ENCODE measurements at places on chromosomes 1 and 21.

GRCh38 chr1:44830900-44831304 is 12.2 kb downstream of the PTCH2 start:
- DNase-seq: no peak

GRCh38 chr1:11602981-11603380 is 51.2 kb downstream of the FBXO2 start:
- DNase-seq: no peak

DNA sequence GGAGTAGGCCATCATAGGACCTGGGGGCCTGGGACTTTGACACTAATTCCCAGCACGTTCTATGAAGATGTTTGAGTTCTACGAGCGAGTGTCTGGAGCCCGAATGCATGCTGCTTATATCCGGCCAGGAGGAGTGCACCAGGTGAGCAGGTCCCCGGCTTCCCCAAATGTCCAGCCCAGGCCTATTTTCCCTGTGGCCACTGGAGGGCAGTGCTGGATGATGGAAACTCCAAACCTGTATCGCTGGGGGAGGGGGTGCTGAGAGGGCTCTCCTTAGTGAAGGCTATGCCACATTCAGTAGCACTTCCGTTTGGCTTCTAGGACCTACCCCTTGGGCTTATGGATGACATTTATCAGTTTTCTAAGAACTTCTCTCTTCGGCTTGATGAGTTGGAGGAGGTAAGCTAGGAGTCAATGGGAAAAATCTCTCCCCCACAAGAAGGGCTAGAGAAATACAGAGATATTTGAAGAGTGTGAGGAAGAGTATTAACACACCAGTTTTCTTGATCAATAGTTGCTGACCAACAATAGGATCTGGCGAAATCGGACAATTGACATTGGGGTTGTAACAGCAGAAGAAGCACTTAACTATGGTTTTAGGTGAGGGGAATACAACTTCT is 5.2 kb upstream of the FCER1G start:
- DNase-seq: peak; percentile 75

- no peak for DNase-seq
These were observed 104.7 kb downstream of the RIPK4 start for GRCh38 chr21:41662161-41662560.

DNA sequence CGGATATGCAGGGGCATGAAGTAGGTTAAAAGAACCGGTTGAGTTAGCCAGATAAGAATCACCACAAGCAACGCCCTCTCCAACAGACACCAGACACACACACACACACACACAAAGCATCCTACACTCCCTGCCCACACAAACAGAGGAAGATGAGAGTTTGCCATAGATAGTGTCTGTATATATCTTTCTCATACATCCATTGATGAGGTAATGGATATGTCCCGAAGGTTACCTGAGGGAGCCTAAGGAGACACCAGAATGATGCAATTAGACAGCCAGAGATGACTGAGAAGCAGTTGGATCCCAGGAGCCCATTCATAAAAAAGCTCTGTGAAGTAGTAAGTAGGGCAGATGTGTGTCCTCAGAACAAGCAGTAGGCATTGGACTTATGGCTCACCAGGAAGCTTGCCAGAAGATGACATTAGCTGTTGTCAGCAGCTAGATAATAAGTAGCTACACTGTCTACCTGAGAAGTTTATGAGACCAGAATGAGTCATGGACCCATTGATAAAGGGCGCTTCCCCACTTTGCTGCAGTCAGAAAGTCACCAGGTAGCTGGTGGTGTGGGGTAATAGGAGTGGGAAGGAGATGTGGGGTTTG is 247.0 kb downstream of the KCNT2 start:
- no peak for DNase-seq

DNA sequence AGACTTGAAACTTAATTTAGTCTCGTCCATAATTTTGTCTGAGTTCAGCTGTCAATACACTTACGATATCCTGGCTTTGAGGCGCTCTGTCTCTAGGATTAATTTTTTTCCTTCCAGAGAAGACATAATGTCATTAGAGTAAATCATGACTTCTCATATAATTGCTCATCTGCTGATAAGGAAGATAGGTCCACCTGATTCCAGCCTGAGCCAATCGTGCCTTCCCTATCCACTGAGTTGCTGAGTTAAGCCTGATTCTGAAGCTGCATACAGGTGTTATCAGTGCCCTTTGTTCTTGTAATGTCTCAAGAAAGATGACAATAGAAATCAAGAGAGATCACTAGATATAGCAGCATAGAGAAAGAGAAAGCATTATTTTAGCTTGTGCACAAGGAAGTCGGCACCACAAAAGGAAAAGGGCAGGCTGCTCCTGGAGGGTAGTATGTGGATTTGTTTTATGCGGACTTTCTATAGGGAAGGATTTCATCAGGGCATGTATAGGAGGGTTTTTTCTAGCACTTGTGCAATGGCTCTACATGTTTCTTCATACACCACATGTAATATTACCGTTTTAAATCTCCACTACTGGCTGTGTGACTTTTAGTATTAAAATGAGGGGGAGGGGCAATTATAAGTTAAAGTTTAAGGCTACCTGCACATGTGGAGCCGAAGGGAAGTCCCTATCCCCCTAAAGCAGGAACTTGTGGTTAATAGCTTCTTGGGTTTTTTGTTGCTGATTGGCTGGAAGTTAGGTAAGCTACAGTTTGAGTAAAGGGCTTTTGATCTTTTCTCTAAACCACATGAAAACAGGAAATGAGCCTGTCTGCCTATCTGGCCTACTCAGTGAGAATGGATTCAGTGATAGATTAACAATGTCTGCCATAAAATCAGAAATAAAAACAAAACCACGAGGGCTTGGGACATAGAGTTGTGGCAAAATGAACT is 133.4 kb downstream of the PLPPR5 start:
- DNase-seq: peak; percentile 88

DNA sequence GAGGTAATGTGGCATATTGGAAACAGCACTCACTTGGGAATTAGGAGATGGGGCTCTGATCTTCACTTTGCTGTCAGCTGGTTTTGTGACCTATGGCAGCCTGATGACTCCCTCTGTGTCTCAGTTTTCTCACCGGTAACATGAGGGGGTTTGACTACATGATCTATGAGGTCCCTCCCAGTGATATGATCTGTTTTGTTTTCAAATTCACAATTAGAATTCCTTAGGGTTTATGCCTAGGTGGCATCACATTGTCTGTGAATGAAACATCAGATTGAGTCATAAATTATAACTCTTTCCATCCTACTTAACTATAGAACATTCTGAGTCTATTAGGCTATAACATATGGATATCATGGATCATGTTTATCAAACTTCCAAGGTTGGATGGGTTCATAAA is 386.6 kb downstream of the PTBP2 start:
- DNase-seq: no peak

GRCh38 chr1:6447016-6447817 is 18.8 kb downstream of the TNFRSF25 start:
- DNase-seq: no peak

DNA sequence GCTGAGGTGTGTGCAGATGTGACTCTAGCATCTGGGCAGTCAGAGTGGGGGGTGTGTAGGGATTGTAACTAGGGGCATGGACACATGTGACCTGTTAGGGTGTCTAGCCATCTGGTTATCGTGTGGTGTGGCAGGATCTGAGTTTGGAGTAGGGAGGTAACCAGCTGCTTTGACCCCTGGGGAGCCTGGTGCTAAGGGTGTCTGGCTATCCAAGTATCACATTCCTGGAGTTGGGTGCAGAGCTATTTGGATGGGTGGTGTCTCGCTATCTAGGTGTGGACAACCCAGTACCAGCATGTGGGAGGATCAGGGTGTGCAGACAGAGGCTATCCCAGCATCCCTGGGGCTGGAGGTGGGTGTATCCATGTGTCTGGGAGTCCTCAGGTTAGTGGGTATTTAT is 4.7 kb downstream of the PTPRU start:
- no peak for DNase-seq

GRCh38 chr1:176557543-176558258 is 94.7 kb downstream of the PAPPA2 start:
- no peak for DNase-seq

GRCh38 chr1:182387566-182387965 is 4.0 kb downstream of the GLUL start:
- no peak for DNase-seq

GRCh38 chr1:33818071-33818470 is 45.8 kb upstream of the HMGB4 start:
- DNase-seq: no peak

DNA sequence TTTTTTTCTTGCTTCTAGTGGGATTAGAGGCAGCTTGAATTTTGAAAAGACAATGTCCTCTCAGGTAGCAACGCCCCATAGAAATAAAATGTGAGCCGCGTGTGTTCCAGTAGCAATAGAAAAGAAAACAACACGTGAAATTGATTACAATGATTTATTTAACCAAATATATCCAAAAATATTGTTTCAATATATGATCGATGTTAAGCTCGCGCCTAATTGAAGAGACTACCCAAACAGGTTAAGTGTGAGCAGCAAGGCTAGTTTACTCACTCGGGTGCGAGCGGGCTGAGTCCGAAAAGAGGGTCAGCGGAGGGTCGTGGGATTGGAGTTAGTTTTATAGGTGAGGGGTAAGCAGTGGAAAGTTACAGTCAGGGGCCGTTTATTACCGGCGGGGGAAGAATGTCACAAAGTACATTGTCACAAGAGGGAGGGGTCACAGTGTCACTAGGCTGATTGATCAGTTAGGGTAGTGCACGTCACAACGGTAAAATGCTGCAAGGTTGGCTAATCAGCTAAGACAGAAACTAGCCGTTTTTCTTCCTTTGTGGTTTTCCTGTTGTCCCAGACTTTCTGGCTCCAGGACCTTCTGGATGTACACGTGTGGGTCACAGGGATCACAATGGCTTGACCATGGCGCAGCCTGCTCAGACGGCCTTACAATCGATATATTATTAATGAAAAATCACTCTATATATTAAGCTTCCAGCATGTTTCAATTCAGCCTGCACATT is 697 bp upstream of the ZNF670 start:
- DNase-seq: no peak

GRCh38 chr1:168734946-168735345 is 5.9 kb upstream of the DPT start:
- no peak for DNase-seq

DNA sequence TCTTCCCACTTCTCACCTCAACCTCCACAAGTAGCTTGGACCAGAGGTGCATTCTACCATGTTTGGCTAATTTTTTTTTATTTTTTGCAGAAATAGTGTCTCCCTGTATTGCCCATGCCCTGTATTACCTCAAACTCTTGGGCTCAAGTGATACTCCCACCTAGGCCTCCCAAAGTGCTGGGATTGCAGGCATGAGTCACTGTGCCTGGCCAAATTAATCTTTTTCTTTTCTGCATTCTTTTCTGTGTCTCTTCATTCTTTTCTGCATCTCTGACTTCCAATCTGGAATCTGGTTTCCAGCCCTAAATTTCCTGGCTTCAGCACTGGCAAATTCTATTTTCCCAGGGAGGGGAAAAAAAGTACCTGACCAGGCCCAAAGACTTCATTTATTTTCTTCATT is 31.2 kb upstream of the TACSTD2 start:
- no peak for DNase-seq

- DNase-seq: no peak
These were observed 24.5 kb downstream of the CXADR start for GRCh38 chr21:17537299-17537698.

DNA sequence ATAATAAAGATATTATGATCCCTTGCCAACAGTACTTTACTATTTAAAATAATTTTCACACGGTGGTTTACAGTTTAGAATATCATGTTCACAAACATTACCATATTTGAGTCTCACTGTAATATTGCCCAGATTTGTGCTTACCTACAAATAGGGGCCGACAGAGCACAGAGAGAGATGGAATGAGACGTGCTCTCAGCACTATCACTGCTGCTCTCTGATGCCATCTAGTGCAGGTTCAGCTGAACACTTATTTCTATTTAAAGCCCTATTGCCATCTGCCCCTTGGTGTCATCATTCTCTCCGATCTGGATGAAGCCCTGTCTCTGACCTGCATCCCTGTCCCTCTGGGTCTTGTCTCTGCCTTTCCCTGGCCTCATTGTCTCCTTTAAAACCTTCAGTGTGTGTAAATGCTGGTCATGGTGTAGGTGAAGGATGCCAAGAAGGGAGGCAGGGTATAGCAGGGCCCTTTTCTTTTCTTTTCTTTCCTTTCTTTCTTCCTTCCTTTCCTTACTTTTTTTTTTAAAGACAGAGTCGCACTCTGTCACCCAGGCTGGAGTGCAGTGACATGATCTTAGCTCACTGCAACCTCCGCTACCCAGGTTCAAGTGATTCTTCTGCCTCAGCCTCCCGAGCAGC is 6.9 kb upstream of the GPATCH4 start:
- DNase-seq: peak; percentile 78

GRCh38 chr1:187630653-187631380 is 802.1 kb downstream of the PLA2G4A start:
- no peak for DNase-seq

GRCh38 chr1:34396042-34396441 is 219.3 kb downstream of the C1orf94 start:
- DNase-seq: no peak

GRCh38 chr1:158830904-158831507 is at the start of gene MNDA:
Gene MNDA, plus strand, starts transcription at chr1:158831351. Its CDS starts 10,803 bp downstream, at chr1:158842154.
- DNase-seq: no peak

- no peak for DNase-seq
These were observed 2.6 kb upstream of the LAD1 start for GRCh38 chr1:201401700-201402099.

GRCh38 chr1:167118188-167118587 is 24.3 kb downstream of the STYXL2 start:
- no peak for DNase-seq

DNA sequence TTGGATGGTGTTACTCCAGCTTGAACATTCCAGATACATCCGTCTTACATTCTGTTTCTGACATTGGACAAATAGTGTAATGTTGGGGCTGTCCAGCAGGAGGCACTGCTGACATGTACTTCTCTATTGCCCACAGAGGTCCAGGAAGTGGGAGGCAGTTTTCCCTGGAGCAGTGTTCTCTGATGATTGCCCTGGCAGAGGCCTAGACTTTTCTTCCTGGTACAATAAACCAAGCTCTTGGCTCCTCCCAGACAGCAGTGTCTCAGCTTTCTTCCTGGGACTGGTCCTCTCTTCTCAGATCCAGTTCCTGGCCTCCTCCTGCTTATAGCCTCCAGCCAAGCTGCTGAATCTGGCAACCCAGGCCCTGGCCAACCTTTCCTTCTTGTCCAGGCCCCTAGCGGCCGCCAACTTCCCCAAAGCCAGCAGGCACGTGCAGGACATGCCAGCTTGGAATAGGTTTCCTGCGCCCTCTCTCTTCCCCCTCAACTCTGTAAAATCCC is 14.9 kb upstream of the IFNLR1 start:
- DNase-seq: peak; percentile 60

GRCh38 chr1:85166351-85166750 is 34.5 kb downstream of the SYDE2 start:
- no peak for DNase-seq

GRCh38 chr1:68961143-68961542 is 464.3 kb upstream of the DEPDC1 start:
- DNase-seq: no peak
